ENCODE measurements at places on chromosomes 2 and 18.
A peak's percentile ranks its signal among the peaks of the same experiment; 100 is the strongest.

- DNase-seq: no peak
These were observed 158.0 kb upstream of the KLHL14 start for GRCh38 chr18:32930695-32931301.

GRCh38 chr18:9546468-9546867 is 67.9 kb downstream of the PPP4R1 start:
- no peak for DNase-seq

GRCh38 chr18:9619545-9619944 is 5.2 kb upstream of the PPP4R1 start:
- DNase-seq: no peak

GRCh38 chr2:128625963-128626759 is 307.5 kb upstream of the HS6ST1 start:
- DNase-seq: no peak

- no peak for DNase-seq
These were observed 508.8 kb downstream of the ZEB2 start for GRCh38 chr2:144011098-144011497.

DNA sequence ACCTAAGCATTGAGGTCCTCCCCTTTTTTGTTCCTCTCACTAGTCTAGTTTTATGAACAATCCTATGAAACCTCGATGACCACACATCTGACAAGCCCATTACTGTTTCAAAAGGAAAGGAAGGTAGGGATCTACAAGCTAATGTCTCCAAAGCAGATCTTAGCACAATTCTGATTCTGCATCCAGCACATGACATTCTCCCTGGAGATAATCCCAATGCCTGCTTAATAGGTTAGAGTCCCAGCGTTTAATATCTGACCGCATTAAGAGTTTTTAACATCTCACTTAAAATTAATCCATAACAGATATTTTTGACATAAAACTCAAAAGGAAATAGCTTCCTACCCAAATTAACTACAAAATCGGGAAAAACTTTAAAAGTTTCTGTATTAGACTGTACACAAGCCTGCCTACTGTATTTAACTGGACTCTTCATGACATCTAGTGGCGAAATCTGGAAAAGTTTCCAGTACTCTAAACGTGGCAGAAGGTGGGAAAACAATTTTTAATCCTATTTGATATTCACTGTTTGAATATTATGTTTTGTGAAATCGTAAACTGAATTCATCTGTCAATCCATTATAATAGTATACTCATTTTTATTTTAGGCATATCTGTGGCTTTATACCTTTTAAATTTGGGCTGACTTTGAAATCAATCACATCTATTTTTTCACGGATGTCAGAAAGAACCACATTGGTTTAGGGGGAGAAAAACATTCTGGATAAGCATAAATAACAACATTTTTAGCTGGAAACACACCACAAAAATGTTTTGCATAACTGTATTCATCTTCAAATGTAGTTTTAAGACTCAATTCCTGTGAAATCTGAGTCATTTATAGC is 62.4 kb downstream of the TXNL1 start:
- DNase-seq: peak; percentile 74

- no peak for DNase-seq
These were observed 490.9 kb downstream of the STK39 start for GRCh38 chr2:167756446-167756845.

GRCh38 chr2:33134791-33135560 is 188.2 kb downstream of the LTBP1 start:
- DNase-seq: no peak

DNA sequence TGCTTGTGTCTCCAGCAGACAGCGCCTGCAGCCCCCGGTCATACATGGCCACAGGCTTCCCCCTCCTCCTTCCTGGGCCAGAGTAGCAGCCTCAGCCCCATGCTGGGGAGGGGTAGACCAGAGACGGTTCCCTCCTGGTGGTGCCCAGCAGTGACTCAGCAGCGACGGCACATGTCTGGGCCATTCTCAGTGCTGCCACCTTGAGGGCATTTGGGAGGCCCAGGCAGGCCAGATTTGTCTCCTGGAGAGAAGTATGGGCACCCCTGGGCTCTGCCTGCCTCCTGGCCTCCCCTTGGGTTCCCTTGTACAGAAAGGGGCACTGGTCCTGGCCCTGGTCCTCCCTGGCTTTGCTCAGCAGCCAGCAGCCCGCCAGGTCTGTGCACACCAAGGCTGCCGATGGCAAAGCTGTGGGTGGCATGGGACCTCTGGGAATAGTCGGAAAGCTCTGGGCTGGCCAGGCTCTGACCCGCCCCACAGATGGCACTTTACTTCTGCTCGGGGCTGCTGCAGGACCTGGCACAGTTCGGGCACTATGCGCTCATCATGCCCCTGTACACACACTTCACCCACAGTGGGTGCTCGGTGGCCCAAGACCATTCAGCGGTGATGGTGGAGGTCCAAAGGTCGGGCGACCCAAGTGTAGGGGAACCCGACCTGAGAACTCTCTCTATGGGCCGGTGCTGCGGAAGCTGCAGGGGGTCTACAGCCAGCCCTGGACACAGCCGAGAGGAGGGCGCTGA is 11.4 kb upstream of the ALPI start:
- no peak for DNase-seq

Data from midbrain (tissue), 1 donor.